ENCODE measurements at places on chromosomes 7 and 10. TPM values are rescaled to one million over a fixed set of nuclear protein-coding genes. Genes with fewer than 3 reads are reported as not detected.

The CNTNAP2 gene
- not detected for total RNA-seq

The AKR1C8 gene
- 0.14 TPM for total RNA-seq

The GAD2 gene
- total RNA-seq = not detected

The VWC2 gene
- total RNA-seq = not detected

The GTPBP10 gene
- 26.6 TPM for total RNA-seq

The SMKR1 gene
- total RNA-seq = 2.3 TPM

The NAMPT gene
- total RNA-seq = 89.7 TPM

The MYL7 gene
- total RNA-seq = not detected

The ZNF117 gene
- 3.6 TPM for total RNA-seq

Measured in activated CD8-positive, alpha-beta memory T cell treated with anti-CD3 and anti-CD28 coated beads, Interleukin-2, amount 10 ng/mL, durations not matched to agents 7 days and 5 days (primary cell).